NCI-H187 (cell line): ENCODE measurements at places on chromosomes 3 and 15.

DNA sequence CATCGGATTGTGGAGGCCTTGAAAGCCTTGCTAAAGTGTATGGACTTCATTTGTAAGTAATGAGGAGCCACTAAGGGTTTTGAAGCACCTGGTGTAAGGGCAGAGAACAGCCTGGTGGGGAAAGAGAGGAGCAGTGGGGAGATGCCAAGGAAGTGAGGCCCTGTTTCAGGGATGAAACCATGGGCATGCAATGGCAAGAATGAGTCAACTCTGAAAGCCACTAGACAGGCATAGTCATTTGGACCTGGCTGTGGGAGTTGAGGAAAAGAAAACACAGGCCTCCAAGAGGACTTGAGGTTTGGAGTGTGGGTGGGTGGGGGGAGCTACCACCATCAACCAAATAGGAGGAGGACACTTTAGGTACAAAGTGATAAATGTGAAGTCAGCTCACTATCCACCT, 7.6 kb downstream of the XCR1 start:
- DNase-seq = no peak

GRCh38 chr3:40312661-40313226, 3.2 kb downstream of the EIF1B start:
- no peak for DNase-seq

- DNase-seq = no peak
These were observed 37.8 kb upstream of the BCL6 start for GRCh38 chr3:187783098-187783497.

- no peak for DNase-seq
These were observed 30.2 kb downstream of the FAM174B start for GRCh38 chr15:92625251-92625980.

GRCh38 chr3:174710612-174711011, 148.5 kb upstream of the NAALADL2 start:
- no peak for DNase-seq

DNA sequence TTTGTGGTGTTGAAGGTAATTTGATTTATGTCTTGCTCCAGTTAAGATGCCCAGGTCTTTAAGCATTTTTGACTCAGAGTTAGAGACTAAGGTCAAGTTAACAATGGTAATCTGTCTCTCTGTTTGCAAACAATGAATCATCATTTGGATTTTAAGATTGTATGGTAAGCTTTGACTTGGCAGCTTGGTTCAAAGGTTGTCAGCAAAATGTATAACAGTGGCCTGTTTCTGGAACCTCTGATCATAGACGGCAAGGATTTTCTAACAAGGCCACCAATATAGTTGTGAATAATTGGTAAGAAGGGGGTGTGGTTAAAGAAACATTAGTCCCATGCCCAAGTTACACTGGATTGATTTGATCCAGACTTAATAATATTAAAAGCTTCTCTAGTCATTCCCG, 775.2 kb upstream of the GOLIM4 start:
- DNase-seq = no peak

DNA sequence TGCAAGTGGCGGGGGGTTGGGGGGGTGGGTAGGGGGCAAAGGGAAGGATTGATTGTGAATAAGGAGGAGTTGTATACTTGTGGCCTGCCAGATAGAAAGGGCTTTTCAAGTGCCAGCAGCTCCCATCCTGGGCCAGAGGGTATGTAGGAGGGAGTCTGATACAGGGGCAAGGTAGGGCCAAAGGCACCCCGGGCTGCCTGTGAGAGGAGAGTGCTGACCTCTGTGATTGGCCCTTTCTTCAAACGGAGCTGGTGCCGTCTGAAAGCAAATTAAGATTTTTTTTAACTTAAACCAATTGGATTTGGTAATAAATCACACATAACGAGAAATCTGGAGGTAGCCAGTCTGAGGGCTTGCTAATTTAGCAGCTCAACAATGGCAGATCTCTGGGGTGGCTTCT, 229.9 kb downstream of the THSD4 start:
- DNase-seq = no peak

DNA sequence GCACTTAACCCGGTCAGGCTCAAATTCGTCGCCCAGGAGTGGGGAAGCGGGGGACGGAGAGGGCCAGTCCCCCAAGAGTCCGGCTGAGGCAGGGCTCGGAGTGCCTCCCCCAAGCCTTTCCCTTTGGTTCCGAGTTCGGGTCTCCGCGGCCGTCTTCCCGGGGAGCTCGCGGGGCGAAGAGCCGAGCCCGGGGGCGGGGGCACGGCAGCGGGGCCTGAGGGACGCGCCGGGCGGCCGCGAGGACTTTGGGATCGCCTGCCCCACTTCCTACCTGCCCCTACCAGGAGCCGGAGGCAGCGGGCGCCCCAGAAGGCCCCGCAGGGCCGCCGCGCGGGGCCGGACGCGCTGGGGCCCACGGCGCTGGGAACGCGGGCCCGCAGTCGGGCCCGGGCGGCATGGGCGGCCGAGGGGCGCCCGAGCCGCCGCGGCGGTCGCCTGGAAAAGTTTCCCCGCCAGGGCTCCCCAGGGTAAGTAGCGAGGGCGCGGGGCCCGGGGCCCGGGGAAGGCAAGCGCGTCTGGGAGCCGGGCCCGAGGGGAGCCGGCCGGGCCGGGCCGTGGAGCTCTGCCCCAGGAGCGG, 2.8 kb downstream of the FURIN start:
- DNase-seq = no peak

GRCh38 chr15:33315044-33315443, 4.3 kb downstream of the RYR3 start:
- no peak for DNase-seq
